ENCODE measurements at places on chromosomes 5 and 9.
A peak's percentile ranks its signal among the peaks of the same experiment; 100 is the strongest.

- DNase-seq: no peak
These were observed 18.3 kb upstream of the NDST1 start for GRCh38 chr5:150489360-150490295.

GRCh38 chr9:101247297-101247696 lies 137.5 kb downstream of the BAAT start:
- no peak for DNase-seq

DNA sequence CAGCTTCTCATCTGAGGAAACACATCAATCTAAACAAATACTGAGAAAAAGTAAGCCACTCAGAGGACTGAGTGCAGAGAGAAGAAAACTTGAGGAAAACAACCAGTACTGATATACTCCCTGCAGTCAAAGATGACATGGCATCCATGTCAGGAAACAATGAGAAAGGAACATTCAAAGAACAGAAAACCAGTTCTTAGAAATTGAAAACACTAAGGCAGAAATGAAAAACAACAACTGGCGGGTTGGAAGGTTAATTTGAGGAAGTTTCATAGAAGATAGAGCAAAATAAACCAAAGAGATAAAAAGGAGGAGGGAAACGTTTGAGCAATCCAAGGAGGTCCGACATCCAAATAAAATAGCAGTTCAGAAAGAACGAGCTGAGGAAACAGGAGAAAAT lies 475.2 kb downstream of the HINT1 start:
- DNase-seq: no peak

- no peak for DNase-seq
These were observed 299.4 kb downstream of the COX7C start for GRCh38 chr5:86917117-86917579.

GRCh38 chr9:8857068-8857925 lies 1057.7 kb upstream of the DMAC1 start:
- DNase-seq: peak; percentile 21

GRCh38 chr5:32027093-32027716 lies 146.9 kb downstream of the GOLPH3 start:
- no peak for DNase-seq

GRCh38 chr9:89309608-89310474 lies 1.2 kb upstream of the CKS2 start:
- no peak for DNase-seq

GRCh38 chr5:74261421-74261820 lies 379.1 kb downstream of the ENC1 start:
- no peak for DNase-seq

- no peak for DNase-seq
These were observed 156.4 kb upstream of the ELL2 start for GRCh38 chr5:96117771-96118651.

GRCh38 chr5:127085796-127086195 lies 12.5 kb upstream of the C5orf63 start:
- no peak for DNase-seq

- DNase-seq: no peak
These were observed 601 bp downstream of the ERGIC1 start for GRCh38 chr5:172834415-172835289.

- DNase-seq: no peak
These were observed 98.4 kb downstream of the PDE4D start for GRCh38 chr5:59795141-59795540.

GRCh38 chr9:30482499-30482898 lies 1901.9 kb upstream of the ACO1 start:
- DNase-seq: no peak

DNA sequence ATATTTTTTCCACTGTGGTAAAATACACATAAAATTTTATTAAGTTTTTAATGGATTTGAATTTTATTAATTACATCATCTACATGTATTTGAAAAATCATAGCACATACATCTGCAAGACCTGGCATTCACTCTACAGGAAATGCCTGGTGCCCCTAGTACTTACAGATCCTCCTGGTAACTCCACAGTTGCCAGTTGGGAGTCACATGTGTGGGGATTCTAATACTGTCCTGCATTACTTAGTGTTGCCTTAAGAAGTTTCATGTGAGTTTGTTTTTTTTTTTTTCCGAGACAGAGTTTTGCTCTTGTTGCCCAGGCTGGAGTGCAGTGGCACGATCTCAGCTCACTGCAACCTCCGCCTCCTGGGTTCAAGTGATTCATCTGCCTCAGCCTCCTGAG lies 18.1 kb downstream of the KDM3B start:
- no peak for DNase-seq

- no peak for DNase-seq
These were observed 33.1 kb upstream of the ORM1 start for GRCh38 chr9:114289571-114290481.

DNA sequence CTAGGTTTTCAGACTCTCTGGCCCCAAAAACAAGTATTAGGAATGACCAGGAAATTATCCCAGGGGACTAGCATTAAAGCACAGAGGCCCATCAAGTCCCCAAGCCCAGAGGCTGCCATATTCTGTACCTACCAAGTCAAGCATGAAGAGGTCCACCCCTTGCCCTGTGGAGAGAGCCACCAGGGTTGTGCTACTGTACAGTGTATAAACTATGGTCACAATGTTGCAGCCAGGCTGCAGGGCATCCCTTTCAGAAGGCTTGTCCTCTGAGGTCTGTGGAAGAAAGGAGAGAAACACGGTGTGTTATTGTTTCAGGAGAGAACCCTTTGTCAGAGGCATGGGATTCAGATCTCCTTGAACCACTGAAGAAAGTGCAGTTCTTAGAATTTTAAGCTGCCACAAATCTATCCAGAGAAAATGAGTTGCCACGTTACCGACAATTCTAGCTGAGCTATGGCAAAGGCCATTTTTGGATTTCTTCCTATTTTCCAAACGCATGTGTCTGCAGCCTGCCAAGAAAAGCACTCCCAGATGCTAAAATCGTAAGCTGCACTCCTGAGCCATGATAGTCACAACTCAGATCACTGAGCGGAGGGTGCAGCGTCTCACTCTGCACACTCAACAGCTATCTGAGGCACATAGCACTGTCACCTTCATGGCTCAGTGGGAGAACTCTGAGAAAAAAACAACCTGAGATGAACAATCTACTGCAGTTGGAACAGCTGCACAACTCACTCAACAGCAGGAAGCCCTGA lies 45.5 kb upstream of the SPATA31E1 start:
- no peak for DNase-seq

- DNase-seq: no peak
These were observed 12.9 kb downstream of the HAND1 start for GRCh38 chr5:154465169-154465568.

- DNase-seq: no peak
These were observed 644 bp upstream of the CTNNAL1 start for GRCh38 chr9:109013679-109014607.

DNA sequence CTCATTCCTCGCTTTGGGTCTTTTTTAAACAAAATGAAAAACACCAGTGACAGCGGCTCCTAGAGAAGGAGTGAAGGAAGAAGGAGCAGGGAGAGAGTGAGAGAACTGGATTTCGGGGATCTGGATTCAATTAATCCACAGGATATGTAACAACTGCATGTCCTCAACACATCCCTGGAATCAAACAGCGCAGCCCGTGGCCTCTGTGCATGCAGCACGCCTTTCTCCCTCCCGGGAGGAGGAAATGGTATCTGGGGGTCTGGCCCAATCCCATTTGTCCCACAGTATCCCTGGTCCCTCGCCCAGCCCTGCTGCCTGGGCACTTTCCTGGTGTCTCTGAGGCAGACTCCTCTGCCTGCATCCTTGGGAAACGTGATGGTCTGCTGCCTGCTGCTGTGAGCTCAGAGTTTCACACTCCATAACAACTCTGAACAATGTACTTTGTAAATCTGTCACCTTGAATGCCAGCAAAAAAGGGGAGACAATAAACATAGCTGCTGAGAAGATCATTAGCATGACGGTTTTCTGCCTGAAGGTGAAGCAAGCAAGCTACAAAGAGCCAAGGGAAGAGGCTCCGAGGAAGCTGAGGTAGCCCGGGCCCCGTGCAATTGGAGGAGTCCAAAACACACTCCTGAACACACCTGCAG lies 56.1 kb downstream of the PTCH1 start:
- DNase-seq: no peak

GRCh38 chr5:170746075-170746960 lies 37.2 kb upstream of the GABRP start:
- no peak for DNase-seq
